ENCODE measurements at places on chromosomes 4 and X. TPM values are rescaled to one million over a fixed set of nuclear protein-coding genes. Genes with fewer than 3 reads are reported as not detected.

CT47B1 gene
- total RNA-seq = not detected

LIMCH1 gene
- total RNA-seq = 151 TPM

PCDH7 gene
- total RNA-seq = 64.1 TPM

SSX5 gene
- total RNA-seq = not detected

ARHGAP36 gene
- not detected for total RNA-seq

SSX2 gene
- not detected for total RNA-seq

HSFX2 gene
- total RNA-seq = not detected

NWD2 gene
- not detected for total RNA-seq

JCHAIN gene
- total RNA-seq = not detected

MAGEC2 gene
- not detected for total RNA-seq

MGARP gene
- 46.9 TPM for total RNA-seq

IRAK1 gene
- total RNA-seq = 109 TPM

FAM193A gene
- total RNA-seq = 9.8 TPM

Data from smooth muscle cell of the umbilical artery (primary cell).